ENCODE measurements at places on chromosomes 4 and X. TPM values are rescaled to one million over a fixed set of nuclear protein-coding genes. Genes with fewer than 3 reads are reported as not detected.
A peak's percentile ranks its signal among the peaks of the same experiment; 100 is the strongest.

DNA sequence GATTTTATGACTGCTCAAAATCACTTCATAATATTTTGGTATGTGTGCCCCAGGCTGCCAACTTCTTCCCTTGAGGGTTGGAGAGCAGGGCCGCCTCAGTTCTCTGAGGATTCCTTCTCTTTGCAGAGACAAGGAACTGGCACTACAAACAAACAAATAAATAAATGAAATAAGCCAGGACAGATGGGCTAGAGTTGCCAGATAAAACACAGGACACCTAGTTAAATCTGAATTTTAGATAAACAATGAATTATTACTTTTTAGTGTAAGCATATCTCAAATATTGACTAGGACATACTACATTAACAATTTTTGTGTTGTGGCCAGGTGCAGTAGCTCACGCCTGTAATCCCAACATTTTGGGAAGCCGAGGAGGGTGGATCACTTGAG, 122.5 kb downstream of the FHDC1 start:
- no peak for DNase-seq

DNA sequence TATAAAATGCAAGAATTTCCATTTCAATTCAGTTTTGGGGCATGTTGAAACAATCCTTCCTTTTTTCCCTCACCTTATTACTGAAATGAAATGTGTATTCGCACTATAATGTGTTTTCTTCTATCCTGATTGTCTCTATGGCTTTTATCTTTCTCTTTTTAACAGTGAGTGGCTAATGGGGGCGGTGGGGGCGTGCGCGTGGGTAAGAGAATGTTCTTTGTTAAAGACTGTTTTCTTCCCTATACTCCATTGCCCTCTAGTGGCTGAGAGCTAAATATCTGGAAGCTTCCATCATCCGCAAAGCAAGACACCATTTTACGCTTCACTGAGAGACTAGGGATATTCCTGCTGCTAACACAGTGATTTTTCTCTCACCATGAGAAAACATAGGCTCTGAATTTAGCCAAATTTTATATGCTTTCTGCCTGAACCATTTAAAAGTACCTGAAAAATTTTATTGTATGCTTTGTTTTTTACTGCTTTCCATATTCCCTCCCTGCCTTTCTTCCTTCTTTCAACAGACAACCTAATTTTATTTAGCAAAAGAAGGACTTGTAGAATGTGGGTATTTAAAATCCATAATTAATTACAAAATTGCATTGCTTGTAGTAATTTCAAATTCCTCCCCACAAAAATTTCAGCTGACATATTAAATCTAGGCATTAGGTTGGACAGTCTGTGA, 194.0 kb downstream of the GASK1B start:
- DNase-seq = peak; percentile 87

BEX5 gene
- 9.5 TPM for total RNA-seq

KCNIP4 gene
- 43.9 TPM for total RNA-seq

DNA sequence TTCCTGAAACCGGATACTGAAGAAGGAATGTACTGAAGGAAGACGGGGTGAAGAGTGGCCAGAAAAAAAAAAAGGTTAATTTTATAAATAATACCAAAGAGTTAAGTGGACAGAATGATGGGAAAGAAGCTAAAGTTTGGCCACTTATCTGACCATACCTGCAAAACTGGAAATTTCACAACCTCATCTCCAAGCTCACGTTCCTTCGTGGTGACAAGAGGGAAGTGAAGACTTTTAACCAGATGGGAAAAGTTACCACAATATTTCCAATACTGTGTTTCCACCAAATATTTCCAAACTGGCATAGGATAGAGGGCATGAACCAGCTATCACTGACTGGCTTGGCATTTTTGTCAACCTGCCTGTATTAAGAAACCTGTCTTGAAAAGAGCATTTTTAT, 56.4 kb downstream of the MAML3 start:
- no peak for DNase-seq

MAGEA1 gene
- total RNA-seq = not detected

DNA sequence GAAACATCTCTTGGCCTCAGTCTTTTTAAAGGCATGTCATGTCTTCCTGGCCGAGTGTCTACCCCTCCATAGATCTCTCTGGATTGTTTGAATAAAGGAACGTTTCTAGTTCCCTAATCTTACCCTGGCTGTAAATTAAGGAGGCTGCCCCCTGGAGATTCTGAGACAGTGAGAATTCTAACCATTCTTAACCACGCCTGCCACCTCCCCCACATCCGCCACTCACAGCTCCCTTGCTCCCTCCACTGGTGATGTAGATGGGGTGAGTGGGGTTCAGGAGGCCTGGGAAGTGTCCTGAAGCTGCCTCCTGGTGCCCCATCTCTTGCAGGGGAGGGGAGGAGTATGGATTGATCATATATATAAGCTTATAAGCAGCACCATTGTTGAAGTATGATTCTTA, 48.0 kb upstream of the TRIM2 start:
- DNase-seq = no peak

GRCh38 chrX:9498236-9498635, 33.4 kb downstream of the TBL1X start:
- DNase-seq = no peak

DNA sequence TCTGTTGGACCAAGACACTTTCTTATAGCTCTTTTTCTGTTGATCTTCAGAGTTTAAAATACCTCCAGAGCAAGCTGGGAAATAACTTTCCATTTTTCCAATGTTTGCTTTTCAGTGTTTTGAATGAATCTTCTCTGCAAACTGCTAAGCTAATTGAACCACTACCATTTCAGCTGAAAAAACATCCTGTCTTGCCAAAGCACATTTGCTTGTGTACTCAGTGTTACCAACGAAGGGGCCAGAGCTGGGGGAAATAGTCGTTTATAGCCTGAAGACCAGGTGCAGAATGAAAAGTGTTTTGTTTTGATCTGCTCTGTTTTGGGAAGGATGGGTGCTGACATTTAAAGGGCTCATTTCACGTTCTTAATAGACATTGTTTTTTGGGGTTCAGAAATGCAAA, 88.4 kb upstream of the CLNK start:
- no peak for DNase-seq

DNA sequence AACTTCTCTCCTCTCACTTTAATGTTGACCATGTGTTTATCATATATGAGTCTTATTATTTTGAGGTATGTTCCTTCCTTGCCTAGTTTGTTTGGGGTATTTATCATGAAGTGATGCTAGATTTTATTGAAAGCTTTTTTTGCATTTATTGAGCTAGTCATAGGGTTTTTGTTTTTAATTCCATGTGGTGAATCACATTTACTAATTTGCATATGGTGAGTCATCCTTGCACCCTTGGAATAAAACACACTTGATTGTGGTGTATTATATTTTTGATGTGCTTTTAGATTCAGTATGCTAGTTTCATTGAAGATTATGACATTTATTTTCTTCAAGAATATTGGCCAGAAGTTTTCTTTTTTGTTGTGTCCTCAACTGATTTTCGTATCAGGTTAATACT, 464.6 kb downstream of the PCDH18 start:
- no peak for DNase-seq

GAGE12J gene
- not detected for total RNA-seq

ZNF630 gene
- total RNA-seq = 3.3 TPM

INTU gene
- total RNA-seq = 8.3 TPM

All from kidney (tissue), 22 donors.